Right ventricle myocardium superior (tissue), 1 donor: ENCODE measurements at places on chromosomes 1 and 21. TPM values are rescaled to one million over a fixed set of nuclear protein-coding genes. Genes with fewer than 3 reads are reported as not detected.

DNA sequence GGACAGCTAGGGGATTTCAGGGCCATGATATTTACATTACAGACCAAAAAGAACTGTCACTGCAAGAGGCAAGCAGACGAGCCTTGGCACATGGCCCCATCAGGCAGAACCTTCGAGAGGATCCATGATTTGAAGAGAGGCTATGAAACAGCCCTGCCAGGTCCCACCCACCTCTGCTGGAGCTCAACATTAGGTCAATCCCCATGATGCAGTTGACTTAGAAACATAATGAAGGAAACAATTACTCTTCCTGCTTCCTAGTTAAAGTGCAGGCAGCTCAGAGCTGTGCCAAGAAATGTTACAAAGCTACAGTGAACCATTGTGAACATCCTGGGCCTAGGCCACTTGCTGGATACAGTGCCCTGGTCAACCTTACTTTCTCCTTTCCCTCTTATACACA is 41.7 kb upstream of the PTCH2 start:
- DNase-seq: peak; percentile 50

AHCYL1 gene
- total RNA-seq: 39.8 TPM

LEMD1 gene
- total RNA-seq: not detected

MAP7D1 gene
- total RNA-seq: 390 TPM

ZNF362 gene
- total RNA-seq: 30.1 TPM

SPATA45 gene
- total RNA-seq: not detected

GRCh38 chr1:49163031-49163430 is 386.3 kb upstream of the BEND5 start:
- DNase-seq: no peak

GBP7 gene
- total RNA-seq: not detected

LAMB3 gene
- 5.0 TPM for total RNA-seq

DNA sequence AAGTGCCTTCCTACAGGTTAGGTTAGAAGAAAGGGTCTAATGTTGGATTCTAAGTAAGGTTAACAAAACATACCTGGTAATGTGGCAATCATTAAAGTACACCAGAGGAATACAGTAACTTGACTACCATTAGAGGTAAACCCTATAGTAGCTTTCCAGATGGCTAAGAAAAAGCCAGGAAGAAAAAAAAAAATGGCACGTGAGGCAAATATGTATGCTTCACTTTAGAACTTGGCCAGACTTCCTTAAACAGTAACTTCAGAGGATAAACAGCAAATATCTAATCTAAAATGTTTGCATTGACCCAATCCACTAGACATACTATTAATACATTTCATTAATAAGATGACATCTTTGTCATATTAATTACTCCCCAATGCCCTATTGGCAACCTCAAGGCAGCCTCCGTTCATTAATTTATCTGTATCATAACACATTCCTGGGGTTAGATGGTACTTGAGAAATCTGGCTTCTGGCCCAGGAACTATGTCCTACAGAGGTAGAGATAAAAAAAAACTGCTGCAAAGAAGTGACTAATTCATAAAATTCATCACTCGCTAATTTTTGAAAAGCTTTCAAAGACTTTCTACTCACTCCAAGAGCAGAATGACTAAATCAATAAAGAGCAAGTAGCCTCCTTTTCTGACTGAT is 5.8 kb downstream of the DCAF8 start:
- DNase-seq: no peak
